COR-L47 (cell line): ENCODE measurements at places on chromosomes 7 and 10.

DNA sequence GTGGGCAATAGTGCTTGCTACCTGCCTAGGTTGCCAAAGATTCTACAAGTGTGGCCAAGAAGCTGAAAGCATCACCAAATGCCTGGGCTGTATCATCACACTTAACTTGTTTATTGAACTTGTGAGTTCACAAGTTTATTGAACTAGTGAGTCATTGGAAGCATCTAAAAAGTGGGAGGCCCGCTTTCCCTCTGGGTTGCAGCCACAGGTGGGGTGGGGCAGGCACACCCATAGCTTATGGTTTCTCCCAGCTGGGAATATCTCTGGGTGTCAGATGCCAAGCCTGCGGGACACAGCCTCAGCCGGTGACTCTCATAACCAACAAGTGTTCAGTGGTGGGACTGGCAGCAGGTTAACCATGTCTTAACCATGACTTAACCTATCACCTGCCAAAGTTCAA lies 145.9 kb upstream of the FAM13C start:
- no peak for DNase-seq

GRCh38 chr7:106326594-106327537 lies 42.1 kb upstream of the NAMPT start:
- DNase-seq, result no peak

DNA sequence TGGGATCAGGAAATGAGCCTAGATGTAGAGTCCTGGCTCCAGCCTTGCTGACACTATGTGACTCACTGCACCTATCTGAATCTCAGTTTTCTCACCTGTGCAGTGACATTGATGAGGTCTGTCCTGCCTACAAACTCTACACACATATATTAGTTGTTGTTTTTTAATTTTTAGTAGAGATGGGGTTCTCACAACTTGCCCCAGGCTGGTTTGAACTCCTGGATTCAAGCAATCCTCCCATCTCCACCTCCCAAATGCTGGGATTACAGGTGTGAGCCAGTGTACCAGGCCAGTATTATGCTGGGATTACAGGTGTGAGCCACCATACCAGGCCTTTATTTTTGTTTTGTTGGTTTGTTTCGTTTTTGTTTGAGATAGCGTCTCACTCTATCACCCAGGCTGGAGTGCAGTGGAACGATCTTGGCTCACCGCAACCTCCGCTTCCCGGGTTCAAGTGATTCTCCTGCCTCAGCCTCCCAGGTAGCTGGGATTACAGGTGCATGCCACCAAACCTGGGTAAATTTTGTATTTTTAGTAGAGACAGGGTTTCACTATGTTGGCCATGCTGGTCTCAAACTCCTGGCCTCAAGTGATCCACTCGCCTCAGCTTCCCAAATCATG lies 11.8 kb upstream of the DDIT4 start:
- no peak for DNase-seq

GRCh38 chr7:131157530-131158243 lies 170.0 kb upstream of the MKLN1 start:
- no peak for DNase-seq

- no peak for DNase-seq
These were observed 89.0 kb downstream of the SEMA3A start for GRCh38 chr7:84105586-84105985.

GRCh38 chr7:76408121-76408560 lies 1.4 kb downstream of the SSC4D start:
- DNase-seq, result no peak

DNA sequence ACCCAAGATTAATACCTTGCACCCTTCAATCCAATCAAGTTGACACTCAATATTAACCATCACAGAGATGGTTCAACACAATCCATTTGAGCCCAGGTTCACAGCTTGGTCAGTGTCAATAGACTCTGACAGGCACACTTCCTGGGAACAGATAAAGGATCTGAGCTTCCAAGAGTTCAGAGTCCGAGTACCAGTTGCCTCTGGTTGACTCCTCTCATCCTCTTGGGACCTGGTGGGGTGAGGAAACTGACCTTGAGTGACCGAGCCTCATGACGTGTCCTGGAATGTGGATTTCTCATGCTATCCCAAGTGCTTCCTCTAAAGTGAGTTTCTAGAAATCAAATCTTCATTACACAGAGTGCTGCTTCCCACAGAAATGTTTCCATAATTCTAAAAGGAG lies 162.0 kb downstream of the CYP26A1 start:
- DNase-seq, result no peak

- DNase-seq, result no peak
These were observed 1.8 kb downstream of the PFKFB3 start for GRCh38 chr10:6204341-6205191.

DNA sequence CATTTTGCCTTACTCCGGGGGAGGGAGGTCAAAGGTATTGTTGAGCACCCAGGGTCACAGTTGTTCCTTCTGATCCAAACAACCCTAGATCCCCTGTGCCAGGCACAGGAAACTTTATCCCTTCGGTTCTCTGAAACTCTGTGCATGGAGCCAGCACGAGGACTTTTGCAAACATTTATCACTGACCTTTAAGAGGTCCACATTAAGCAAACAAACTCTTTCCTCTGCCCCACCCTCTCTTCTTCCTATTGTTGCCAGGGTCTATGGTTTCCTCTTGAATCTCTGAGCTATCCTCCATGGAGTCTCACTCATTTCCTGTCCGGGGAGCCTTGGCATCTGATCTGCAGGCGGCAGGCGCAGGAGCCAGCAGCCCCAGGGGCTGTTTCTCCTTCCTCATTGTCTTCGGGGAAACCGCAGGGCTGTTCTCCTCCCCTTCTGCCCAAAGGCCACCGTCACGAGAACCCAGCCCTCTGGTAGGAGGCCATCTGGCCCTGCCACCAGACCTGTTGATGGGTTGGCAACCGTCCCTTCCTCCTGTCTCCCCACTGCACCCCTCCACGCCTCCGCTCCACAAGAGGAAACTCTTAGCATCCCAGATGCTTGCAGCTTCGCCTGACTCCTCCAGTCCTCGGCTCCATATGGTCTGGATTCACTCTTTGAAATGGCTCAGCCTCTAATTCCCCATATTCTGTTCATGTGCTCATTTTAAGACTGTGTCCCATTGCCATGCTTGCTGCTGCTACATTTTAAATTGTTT lies 327.3 kb upstream of the NRP1 start:
- DNase-seq, result peak; percentile 13

DNA sequence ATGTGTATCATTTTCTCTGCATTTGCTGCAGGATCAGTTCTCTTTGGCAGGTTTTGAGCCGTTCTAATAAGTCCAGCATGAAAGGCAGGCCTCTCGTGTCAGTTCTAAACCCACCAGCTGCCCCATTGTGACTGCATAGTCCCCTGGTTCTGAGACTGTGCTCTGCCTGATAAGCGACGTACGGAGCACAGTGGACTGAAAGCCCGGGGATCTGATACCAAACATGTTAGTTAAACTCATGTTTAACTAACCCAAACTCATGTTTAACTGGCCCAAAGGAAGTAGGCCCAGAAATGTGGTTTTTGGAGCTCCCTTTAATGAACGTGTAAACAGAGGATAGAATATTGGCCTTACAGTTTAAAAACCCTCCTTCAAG lies 98.0 kb upstream of the PDCD4 start:
- DNase-seq, result no peak

- no peak for DNase-seq
These were observed 68.2 kb downstream of the TFEC start for GRCh38 chr7:115962340-115962739.

GRCh38 chr10:98314532-98315284 lies 46.7 kb upstream of the LOXL4 start:
- DNase-seq, result no peak

- no peak for DNase-seq
These were observed 5.3 kb upstream of the KLF6 start for GRCh38 chr10:3790272-3790671.

DNA sequence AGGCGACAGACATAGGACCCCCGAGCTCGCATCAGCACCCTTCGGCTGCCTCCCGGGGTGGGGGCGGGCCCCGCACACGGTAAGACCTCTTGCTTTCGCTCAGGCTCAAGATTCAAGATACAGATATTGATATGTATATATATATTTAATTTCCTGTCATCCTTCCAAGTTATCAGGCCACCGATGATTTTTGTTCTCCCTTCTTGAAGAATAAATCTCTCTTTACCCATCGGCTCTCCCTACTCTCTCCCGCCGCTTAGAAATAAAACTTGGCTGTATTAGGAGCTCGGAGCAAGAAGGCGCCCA lies 603 bp downstream of the ADRA2A start:
- no peak for DNase-seq

DNA sequence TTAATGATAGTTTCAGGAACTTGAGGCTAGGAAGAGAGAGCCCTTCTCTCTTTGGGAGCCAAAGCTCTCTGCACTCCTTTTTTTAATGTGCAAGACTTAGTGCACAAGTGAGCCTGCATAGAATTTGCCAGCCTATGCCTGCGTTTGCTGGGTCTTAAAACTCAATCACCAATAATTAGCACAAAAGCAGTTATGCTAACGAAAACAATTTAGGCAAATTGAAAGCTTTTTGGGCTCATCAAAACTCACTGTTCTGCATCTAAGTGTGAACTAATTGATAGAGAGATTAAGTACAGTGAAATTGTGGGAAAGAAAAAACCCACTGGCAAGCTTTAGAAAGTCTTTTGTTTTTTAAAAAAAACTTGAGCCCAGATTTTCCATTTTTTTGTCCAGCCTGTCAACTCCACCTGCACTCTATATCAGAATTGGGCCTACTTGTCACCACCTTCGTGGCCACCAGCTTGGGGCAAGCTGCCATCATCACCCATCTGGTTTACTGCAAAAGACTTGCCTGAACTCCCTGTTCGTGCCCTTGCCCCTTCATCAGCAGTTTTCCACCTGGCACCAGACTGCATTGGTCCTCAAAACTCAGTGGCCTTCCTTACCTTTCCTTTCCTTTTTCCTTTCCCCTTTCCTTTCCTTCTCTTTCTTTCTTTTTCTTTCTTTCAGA lies 37.8 kb downstream of the CRHR2 start:
- DNase-seq, result no peak

GRCh38 chr7:42237811-42238541 lies 967 bp upstream of the GLI3 start:
- DNase-seq, result no peak

GRCh38 chr7:69457595-69458504 lies 140.4 kb upstream of the AUTS2 start:
- peak; percentile 80 for DNase-seq

GRCh38 chr7:44288381-44288685 lies 37.1 kb downstream of the CAMK2B start:
- DNase-seq, result no peak

GRCh38 chr7:152189061-152189460 lies 163.6 kb downstream of the GALNT11 start:
- DNase-seq, result no peak

DNA sequence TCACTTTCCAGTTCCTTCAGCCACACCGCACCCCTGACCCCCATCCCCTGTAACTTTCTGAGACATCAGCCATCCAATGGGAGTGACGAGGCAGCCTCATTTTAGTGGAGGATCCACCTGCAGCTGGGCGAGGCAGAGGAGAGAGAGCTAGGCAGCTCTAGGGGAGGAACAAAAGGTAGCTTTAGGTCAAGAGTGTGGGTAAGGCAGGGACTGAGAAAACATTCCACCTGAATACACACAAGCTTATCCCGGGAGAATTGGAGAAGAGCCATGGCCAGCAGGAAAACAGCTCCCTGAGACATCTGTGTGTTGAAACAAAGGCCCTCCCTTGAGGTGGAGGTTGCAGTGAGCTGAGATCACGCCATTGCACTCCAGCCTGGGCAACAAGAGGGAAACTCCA lies 6.7 kb upstream of the KLRG2 start:
- DNase-seq, result peak; percentile 43

DNA sequence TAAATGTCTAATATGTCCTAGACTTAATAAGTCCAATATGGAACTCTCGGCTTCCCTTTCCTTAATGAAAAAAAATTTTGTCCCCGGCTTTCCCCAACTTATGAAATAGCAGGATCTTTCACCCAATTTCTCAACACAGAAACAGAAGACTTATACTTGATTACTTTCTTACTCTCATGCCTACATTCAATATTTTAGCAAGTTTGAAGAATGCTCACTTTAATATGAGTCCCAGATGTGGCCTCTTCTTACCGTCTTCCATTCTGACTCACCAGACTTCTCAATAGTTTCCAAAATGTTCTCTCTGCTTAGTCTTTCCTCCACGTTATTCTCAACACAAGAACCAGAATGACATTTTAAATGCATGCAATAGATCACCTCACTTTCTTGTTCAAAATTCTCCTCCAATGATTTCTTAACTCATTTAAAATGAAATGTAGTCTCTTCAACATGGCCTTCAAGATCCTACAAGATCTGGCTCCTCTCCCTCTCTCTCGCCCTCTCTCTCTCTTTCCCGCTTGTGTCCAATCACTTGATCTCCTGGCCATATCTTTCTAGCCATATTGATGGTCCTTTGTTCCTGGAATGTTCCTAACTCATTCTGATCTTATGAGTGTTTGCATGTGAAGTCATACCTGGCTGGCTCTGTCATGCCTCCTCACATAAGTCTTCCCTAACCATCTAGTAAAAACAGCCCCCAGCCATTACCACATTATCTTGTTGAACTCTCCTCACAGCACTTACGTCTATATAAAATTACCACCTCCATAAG lies 119.7 kb upstream of the FAM3C start:
- no peak for DNase-seq

GRCh38 chr7:134440067-134440466 lies 18.8 kb downstream of the AKR1B1 start:
- no peak for DNase-seq

DNA sequence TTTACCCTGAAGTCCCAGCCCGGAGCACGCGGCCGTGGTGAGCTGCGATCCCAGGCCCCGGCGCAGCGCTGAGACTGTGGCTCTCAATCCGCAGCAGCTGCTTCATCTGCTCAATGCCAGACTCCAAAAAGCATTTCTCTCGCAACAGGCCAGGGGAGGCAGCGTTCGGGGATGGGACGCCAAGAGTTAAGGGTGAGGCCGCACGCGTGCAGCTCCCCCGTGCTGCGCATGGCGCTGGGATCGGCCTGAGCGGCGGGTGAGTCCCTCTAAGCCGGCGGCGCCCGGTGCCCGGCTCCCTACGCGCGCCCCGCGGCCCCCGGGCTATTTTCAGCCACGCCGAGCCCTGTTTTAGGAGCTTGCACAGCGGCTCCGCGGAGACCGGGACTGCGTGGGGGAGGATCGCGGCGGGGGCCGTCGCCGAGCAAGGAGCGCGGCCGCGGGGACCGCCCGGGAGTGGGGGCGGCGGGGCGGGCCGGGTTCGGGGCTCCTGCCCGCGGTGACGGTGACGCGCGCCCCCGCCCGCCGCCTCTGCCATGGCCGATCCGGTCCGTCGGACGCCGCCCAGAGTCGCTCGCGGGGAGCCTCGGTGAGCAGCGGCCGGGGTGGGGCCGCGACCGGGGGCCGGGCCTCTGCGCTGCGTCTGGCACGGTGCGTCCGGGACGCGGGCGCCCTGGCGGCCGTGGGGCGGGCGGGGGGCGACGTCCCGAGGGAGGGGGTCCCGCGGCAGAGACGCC lies 29.4 kb upstream of the JAKMIP3 start:
- no peak for DNase-seq

DNA sequence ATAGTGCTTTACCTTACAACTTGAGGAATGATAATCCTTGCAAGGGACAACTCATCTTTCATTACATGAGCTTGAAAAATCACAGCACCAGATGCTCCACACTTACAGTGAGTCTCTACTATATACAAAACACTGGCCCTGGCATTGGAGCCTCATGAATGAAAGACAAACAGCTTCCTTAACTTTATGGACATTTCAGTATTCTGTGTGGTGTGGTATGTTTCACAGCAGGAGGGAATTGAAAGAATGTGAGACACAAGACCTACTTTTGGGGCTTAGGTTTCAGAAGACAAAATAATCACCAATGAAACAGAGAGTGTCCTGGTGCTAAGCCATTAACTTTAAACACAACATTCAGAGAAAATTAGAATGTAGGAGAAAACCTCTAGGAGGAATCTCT lies 1249.6 kb downstream of the XPNPEP1 start:
- no peak for DNase-seq
